PC-9 (cell line): ENCODE measurements at places on chromosomes 16 and 17.
A peak's percentile ranks its signal among the peaks of the same experiment; 100 is the strongest.

DNA sequence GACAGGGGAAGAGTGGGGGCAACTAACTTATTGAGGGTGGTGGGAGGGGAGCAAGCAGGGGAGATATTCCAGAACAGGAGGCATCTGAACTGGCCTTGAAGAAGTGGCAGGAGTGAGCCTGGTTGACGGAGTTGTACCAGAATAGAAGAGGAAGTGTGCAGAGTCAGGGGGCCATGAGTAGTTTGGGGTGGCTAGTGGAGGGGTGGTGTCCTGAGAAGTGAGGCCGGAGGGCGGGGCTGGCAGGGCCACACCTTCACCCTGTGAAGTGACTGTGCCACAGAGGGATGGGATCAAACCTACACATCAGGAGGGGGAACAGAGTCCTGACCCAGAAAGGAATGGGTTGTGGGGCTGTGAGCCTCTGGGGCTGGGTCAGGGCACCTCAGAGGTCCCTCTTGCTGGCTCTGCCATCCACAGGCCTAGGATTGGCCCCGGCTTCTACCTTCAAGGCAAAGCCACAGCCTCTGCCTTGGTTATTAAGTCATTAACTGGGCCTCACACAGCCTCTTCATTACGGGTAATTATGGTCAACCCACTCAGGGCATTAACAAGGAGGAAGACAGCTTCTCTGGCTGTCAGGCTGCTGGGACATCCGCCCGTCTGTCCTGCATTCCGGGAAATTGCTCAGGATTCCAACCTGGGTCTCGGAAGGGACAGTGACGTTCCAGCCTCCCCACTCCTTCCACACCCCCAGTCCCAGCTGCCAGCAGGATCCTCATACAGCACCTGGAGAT is 12.7 kb downstream of the SPNS2 start:
- no peak for DNase-seq

DNA sequence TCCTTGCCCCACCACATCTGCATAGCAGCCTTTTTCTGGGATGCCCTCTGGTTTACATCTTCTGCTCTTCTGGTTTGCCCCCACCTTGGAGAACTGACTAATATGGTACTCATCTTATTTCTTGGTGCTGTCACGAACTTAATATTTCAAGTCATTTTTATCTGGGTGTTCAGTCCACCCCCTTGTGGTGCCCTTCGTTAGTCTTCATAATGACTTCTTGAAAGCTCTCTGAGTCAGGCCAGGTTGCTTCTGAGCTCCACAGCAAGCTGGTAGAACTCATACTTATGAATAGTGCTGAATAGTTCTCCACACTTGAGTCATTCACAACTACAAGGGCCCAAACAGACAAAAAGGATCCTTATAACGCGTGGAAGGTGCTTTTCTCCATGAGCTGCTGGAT is 35.8 kb upstream of the TEKT3 start:
- DNase-seq = no peak

- DNase-seq = peak; percentile 86
These were observed 24.5 kb upstream of the OSGIN1 start for GRCh38 chr16:83928341-83929055.

DNA sequence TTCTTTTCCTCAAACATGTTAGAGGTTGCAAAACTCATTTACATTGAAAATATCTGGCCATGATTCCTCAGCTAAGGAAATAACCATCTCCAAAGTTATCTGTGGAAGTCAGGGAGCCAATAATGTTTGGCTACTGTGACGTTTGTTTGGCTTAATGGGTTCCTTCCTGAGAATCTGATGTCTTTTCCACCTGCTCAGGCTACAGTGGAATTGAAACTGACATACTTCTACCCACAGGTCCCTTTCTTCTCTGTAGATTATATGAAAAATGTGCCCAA is 221.1 kb upstream of the XYLT1 start:
- DNase-seq = no peak

- DNase-seq = no peak
These were observed 244.4 kb downstream of the FTO start for GRCh38 chr16:53948326-53948725.
